ENCODE measurements at places on chromosomes 7 and 10.

DNA sequence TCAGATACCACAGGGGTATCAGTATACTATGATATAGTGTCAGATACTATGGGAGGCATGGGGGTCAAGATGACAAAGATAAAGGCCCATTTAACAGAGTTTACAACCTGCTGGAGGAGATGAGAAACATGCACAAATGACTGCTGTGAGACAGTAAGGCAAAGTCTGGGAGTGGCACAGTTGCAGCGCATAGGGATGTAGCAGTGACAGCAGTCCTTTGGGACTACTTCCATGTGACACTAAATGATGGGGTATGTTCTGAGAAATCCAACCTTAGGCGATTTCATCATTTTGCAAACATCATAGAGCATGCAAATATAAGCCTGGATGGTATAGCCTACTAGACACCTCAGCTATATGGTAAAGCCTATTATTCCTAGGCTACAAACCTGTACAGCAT is 56.8 kb downstream of the CDK1 start:
- DNase-seq = no peak

DNA sequence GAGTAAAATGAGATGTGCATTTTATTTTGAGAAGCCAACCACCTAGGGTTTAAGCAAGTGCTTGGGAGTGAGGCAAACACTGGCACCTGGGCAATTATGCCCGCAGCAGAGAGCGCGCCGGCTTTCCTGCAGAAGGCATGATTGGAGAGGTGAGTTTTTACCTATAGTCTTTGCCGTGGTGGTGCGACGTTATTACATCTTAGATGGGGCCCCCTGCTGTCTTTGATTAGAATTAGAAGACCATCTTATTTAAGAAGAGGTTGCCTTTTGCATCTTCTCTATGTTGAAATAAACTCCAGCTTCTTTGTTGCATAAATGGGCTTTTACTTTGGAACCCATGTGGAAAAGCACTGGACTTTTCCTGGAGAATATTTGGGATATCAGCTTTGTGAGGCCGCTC is 409.5 kb downstream of the GLRX3 start:
- no peak for DNase-seq

GRCh38 chr10:96764425-96765060 is 44.2 kb upstream of the PIK3AP1 start:
- DNase-seq = no peak

GRCh38 chr10:93746844-93747284 is 10.9 kb upstream of the LGI1 start:
- DNase-seq = peak; percentile 70

- DNase-seq = no peak
These were observed 135.0 kb downstream of the DLG5 start for GRCh38 chr10:77791506-77791905.

DNA sequence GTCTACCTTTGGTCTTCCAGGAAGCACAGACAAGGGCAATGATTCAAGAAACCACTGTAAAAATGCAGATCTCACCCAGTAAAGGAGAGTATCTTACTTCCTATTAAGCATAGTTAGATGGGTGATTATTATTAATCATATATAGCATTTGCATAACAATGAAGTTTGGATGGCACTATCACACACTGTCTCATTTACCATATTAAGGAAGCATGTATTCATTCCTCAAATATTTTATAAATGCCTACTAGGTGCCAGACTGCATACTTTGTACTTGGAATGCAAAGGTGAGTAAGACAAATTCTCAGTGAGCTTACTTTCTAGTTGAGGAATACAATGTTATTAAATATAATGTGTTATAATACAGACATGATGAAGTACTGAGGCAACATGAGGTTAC is 53.9 kb upstream of the SKAP2 start:
- no peak for DNase-seq

GRCh38 chr10:120181154-120181553 is 275.9 kb upstream of the PLPP4 start:
- no peak for DNase-seq

DNA sequence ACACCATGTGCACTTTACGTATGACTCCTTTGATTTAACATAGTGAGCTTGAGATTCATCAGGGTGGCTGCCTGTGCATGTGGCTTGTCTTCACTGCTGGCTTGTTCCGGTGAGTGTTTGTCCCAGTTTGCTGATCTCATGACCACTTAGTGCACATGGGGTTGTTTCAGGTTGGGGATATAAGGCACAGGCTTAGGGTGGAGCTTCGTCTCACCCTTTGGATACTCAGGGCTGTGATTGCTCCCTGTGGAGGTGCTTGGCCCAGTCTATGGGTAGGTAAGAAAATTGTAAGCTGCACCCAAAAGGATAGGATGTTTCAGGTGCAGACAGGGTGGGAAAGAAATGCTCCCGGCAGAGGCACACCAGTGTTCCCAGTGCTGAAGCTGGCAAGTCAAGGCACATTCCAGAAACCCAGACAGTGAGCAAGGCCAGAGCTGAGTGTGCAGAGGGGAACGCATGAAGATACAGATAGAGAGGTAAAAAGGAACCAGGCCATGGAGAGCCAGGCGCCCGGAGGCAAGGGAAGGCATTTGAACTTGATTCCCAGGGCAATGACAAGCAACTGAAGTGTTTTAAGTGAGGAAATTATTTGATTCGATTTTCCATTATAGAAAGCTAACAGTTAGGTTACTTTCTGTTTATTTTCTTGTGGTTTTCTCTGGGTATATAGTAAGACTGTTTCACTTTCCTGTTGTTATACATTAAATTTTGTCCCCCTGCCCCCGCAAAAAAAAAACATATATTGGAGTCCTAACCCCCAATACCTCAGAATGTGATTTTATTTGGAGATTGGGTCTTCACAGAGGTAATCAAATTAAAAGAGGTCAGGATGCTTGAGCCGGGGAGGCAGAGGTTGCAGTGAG is 289.8 kb upstream of the KLF6 start:
- no peak for DNase-seq

- DNase-seq = no peak
These were observed 87.8 kb downstream of the CHRM2 start for GRCh38 chr7:136956232-136956631.

DNA sequence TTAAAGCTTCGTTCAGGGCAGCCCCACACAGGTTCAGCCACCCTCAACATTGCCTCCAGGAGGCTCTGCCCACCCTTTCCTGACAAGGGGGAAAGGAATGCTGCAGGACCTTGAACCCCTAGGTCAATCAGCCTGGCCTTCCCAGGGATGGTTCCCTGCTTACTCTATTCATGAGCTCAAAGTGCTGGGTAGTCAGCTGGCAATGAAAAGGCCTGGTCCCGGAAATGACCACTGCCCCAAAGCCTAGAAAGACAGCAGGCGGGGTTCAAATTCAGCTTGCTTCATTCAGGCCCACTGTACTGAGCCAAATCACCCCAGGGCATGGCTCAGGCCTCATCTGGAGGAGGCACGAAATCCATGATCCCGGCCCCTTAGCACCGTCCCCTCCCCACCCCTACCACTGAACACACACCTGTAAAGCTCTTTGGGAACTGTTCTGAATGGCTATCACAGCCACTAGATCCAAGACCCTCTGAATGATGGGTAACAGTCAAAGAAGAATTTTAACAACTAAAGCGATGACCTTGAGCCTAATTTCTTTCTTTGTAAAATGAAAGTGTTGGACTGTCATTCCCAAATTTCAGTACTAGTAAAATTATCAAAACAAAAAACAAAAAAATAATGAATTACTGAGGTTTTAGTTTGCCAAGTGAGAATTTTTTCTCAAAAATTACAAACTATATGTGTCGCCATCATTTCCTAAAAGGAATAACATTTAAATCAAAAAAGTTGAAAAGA is 1.0 kb downstream of the URGCP start:
- DNase-seq = peak; percentile 32

DNA sequence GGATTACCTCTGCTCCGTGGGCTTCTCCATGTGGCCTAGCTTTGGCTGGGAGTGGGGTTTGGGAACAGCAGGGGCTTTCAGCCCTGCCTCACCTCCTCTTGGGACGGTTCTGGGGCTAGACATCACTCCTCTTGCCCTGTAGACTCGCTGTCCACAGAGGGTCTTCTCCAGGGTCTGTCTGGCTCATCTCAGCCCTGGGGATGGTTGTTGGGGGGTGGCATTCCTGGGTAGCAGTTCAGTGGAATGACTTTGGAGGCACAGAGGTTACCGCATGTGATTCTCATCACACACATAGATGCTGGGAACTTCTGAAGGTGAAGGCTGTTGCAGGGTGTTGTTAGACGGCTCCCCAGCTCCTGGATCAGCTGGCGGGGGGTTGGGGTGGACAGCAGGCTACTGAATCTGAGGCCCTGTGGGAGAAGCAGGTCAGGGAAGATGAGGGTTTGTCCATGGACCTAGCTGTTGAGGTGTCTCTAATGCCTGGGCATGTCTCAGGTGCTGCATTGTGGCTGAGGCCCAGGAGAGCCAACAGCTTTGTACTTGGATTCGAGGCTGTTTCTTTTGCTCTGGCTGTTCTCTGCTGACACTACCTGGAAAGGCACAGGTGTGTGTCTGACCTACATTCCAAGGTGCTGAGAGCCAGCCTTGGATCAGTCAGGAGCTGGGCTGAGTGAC is 23.8 kb downstream of the RAMP3 start:
- DNase-seq = no peak

- DNase-seq = no peak
These were observed 305.1 kb upstream of the CSTF2T start for GRCh38 chr10:52004342-52004949.

DNA sequence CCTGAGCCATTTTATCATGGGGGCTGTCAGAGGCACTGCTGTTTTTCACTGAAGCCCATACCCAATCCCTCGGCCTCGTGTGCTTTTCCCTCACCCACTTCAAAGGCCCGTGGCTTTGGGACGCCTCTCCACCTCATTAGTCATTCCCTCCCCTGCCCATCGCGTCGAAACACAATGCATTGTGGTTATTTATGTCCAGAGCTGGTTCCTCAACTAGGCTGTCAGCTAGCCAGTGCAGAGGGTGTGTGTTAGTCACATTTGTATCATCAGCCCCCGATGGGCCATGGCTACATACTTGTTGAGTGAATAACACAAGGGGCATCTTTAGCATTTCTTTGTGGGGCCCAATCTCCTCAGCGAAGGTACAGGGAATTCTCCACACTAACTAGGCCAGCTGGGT is 3.8 kb upstream of the CRCP start:
- no peak for DNase-seq

DNA sequence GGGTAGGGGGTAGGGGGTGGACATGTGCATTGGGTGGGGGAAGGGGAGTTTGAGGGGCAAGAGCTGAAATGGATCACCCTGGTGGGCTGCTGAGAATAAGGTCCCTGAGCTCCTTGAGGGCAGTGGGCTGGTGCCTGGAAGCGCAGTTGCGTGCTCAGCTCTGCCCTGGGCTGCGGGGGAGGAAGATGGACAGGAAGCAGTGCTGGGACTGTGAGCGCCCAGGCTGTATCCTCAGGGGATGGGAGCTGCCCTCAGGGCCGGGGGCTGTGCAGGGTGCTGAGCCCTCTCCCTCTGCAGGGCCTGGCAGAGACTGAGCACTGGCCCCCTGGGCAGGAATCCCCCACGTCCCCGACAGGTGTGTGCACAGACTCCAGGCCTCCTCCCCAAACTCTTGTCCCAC is 24.4 kb upstream of the ZNF467 start:
- DNase-seq = no peak

DNA sequence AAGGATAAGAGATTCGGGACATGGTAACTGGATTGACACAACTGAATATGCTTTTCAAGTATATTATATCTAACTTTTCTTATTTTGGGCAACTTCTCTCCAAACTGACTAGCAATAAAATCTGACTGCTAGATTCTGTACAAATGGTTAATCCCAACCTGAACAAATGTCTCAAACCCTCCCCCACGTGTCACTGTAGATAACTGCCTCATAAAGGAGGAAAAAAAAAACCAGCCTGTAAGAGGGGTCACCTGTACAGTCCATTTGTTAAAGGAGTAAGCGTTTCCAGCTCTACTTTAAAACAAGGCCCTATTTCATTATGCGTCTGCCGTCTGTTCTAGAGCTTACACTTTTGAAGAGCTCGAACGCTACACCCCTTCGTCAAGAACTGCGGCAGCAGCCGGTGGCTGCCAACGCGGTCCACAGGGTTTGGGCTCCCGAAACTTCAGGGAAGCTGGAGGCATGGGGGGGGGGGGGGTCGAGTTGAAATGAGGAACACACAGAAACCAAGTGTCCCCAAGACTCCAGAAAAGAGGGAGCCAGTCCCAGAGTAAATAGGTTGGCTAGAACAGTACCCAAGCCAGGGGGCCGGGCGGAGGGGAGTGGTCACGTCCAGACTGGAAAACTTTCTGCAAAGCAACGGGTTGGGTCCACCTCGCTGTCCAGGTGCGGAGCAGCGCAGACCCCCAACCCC is 492 bp downstream of the COG5 start:
- DNase-seq = no peak

DNA sequence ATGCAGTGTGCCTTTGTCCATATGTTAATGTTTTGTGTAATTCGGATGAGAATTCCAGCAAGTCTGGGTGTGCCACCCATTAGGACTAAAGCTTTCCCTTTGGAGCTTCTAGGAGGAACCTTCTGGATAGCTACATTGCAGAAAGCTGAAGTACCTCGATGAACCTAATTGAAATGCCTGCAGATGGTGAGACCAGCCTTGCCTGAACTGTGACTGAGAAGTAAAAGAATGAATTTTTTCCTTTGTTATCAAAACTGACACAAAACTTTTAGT is 31.1 kb upstream of the FBXW4 start:
- DNase-seq = no peak

- DNase-seq = no peak
These were observed 90.9 kb downstream of the POLR1F start for GRCh38 chr7:19617901-19618300.

DNA sequence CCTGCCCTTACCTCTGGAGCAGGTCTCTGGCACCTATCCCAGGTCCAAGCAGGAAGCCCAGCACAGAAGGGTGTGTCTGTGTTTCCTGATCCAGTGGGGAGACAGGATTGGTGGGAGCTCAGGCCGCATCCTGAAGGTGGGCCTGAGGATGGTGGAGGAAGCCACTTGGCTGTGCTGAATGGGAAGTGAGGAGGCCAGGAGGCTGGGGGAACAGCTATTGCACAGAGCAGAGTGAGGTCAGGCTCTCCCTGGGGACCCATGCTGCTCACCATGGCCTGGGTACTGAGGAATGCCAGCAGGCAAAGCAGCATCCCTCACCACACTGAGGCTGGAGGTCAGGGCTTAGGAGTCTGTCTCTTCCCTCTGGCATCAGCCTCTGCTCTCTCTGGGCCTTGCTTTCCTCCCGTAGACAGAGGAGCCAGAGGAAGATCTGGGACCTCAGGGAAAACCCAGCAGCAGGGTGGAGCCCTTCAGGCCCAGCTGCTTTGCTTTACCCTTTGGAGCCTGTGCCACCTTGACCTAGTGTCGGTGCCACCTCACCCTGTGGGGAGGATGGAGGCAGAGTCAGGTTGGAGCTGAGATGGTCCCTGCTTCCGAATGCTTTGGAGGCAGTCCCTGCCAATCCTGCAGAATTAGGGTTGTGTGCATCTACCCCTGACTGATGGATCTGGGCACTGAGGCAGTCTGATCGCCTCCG is 39.0 kb downstream of the CDH23 start:
- no peak for DNase-seq

GRCh38 chr10:24645784-24646183 is 77.9 kb downstream of the ARHGAP21 start:
- DNase-seq = no peak
